ENCODE measurements at places on chromosomes 1 and 21.

DNA sequence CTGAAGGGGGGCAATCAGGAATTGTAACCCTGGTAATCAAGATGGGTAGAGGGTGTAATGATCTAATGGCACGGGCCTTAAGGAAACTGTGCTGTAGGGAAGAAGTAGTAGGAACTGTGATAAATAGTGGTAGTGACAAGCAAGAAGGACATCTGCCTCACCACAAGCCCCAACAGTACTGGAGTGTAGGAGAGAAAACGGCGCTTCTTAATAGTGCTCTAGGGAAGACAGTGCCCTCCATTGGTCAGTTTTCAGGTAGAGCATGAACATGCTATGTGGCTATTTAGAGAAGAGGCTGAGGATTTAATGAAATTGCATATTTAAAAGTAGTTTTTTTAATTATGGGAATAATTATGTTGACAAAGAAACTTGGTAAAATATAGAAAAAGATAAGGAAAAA, 32.2 kb downstream of the SLC30A7 start:
- DNase-seq: no peak

DNA sequence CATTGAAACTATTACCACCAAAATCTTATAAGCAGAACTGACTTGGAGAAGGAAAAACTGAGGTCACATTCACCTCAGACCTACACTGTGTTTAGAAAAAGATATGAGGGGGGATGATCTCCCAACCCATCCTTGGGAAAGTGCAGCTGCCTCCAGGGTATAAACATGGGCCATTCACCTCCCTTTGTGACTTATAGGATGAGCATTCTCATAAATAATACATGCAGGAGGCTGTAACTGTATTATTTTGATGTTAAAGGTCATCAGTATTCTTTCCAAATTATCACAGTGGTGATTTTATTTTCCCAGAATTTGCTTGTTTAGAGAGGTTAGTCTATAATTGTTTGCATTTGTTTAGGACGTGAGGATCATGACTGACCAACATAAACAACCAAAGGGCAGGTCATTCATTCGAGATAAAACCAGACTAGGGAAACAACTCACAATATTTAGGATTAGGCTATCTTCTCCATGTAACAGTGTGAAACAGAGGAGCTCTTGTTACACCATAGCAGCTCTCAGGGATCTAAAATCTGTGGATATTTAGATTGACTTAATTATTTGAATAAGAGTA, 109.2 kb upstream of the NR5A2 start:
- no peak for DNase-seq

- no peak for DNase-seq
These were observed 9.6 kb upstream of the SPEN start for GRCh38 chr1:15837931-15838330.

DNA sequence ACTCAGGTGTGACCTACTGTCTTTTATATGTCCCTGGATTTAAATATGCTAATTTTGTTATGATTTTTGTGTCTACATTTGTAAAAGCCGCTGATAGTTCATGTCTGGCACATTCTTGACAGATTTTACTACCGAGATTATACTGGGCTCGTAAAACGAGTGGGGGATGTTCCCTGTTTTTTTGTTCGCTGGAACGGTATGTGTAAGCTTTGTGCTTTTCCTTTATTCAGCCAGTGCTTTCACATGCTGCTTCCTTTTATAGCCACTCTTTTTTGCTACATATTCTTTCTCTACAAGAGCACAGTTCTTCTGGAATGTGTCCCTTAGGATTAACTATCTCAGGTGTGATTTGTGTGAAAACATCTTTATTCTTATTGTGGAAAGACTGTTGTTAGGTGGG, 46.6 kb downstream of the ADARB1 start:
- DNase-seq: no peak

DNA sequence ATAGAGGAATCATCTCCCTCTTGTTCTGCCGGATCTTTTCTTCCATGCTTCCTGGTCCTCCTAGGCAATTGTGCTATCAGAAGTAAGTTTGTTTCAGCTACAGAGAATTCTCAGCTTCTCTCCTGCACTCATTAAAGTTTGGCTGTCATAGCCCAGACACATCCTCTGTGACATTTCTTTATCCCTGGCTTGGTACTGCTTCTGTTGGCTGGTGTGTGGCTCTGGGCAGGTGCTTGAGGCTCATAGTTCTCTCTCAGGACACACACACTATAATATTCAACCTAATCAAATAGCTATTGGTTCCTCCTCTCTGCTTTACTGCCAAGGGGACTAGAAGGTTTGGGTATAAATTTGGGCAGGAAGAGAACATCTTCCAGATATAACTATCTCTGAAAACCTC, 172.1 kb downstream of the ROR1 start:
- no peak for DNase-seq

DNA sequence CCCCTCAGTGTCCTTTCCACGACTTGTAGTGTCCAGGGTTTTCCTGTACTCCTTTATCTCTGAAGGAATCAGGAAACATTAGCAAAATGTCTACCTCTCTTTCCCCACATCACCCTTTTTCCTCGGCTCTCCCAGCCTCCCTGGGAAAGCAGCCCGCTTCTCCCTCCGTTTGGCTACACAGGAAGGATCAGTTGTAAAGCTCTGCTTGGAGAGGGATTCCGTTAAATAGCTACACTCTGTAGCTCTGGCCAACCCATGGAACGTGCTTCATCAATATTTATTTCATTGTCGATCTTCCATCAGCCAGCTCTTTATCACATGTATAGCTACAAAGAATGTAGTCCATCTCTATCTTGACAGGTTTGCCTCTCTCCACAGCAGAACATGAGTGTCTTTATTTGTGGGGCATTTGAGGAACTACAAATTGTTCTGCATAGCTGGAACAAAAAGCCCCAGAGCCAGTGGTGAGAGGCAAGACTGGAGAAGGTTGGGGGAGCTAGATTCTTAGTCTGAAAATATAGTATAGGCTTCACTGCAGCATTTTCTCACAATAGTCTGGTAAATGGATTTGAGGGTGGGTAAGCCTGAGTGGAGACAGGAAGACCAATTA, 191.8 kb downstream of the SLC35F3 start:
- DNase-seq: no peak

GRCh38 chr1:13892671-13893325, 192.8 kb downstream of the PRDM2 start:
- DNase-seq: no peak

GRCh38 chr1:43034195-43034658, 75.6 kb upstream of the SLC2A1 start:
- DNase-seq: no peak

DNA sequence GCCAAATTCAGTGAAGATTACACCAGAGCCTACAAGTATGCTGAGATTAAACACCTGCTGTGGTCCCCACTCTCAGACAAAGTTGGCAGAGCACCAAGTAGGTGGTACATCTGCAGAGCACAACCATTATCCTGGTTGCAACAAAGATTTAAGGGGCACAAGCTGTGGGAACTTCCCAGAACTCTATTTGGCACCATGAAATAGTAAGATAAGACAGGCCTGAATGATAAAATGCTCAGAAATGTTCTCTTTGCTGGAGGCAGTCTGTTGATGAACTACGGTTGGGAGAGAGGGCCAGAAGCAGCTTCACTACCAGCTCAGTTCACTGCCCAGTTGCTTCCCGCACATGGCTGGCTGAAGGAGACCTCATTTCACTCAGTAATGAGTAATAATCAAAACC, 19.9 kb downstream of the RPL5 start:
- no peak for DNase-seq

GRCh38 chr21:37550618-37551330, 184.2 kb downstream of the DYRK1A start:
- no peak for DNase-seq

DNA sequence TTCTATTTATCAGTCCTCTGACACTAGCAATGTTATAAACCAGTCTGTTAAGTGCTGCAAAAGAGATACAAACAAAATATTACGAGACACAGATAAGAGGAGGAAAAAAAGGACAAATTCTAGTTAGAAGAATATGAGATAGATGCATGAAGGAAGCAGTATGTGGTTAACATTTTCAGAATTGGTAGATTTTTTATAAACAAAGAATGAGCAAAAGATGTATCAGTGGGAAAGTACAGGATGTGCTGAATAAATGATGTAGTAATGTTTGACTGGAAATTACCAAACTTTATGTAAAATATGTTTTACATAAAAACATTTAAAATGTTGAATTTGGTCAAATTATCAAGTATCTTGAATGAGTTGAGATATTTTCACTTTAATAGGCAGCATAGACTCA, 574.2 kb downstream of the NUF2 start:
- DNase-seq: no peak

DNA sequence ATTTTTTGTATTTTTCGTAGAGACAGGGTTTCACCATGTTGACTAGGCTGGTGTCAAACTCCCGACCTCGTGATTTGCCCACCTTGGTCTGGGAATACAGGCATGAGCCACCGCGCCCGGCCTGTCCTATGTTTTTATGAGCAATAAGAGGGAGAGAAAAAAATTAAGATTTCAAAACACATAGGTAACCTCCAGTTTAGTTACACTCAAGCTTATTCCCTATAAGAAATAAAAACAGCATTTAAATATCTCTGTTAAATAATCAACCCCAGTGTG, 7.1 kb downstream of the RSBN1 start:
- no peak for DNase-seq

- no peak for DNase-seq
These were observed 14.5 kb downstream of the BRINP2 start for GRCh38 chr1:177185209-177185608.

GRCh38 chr1:31807273-31808048, 8.4 kb downstream of the SPOCD1 start:
- no peak for DNase-seq

DNA sequence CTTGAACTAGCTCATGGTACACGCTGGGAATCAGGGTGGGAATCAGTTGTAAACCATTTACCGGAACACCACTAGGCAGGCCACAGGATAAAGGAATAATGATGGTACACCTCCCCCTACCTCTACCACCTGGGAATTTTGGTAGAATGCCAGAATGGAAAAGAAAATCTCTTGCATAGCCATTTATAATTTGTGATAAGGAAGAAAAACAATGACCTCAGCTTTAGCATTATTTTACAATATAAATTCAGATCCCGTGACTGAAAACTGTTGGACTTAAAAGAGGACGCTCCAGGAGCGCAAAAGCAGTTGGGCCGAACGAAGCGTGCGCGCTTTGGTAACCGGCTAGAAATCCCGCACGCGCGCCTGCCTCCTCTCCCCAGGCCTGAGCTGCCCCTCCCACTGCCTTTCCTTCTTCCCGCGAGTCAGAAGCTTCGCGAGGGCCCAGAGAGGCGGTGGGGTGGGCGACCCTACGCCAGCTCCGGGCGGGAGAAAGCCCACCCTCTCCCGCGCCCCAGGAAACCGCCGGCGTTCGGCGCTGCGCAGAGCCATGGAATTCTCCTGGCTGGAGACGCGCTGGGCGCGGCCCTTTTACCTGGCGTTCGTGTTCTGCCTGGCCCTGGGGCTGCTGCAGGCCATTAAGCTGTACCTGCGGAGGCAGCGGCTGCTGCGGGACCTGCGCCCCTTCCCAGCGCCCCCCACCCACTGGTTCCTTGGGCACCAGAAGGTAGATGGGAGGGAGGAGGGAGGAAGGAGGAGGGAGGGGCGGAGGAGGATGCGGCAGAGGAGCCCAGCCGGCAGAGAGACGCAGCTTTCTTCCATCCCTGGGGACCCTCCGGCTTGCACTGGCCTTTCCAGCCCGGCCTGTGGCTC, at the start of gene CYP4X1:
Gene CYP4X1 (plus strand): TSS at position 402 of the 873 bp plus-strand sequence. CDS start 149 bp downstream, at position 551.
- DNase-seq: no peak

DNA sequence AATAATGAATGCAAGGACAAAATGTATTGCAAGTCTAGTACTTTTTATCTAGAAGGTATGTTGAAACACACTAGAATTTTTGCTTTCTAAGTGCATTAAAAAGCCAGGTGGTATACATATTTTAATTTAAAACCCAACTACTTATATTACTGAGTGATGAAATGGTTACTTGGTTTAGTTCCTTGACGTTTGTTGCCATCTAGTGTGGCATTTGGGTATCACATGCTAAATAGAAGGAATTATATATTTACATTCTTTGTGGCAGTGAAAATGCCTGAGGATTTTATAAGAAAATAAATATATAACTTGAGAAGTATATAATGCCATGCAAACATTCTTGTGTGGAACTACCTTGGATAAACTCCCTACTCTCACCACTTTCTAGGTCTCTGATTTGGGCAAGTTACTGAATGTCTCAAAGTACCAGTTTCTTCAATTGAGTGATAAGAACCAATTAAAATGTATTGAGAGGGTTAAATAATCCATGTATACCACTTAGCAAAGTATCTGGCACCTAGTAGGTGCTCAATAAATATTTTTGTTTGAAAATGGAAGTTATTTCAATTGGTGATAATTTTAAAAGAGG, 69.6 kb downstream of the SDCCAG8 start:
- DNase-seq: peak; percentile 55

- peak; percentile 80 for DNase-seq
These were observed 837 bp downstream of the STXBP3 start for GRCh38 chr1:108747171-108747850.

DNA sequence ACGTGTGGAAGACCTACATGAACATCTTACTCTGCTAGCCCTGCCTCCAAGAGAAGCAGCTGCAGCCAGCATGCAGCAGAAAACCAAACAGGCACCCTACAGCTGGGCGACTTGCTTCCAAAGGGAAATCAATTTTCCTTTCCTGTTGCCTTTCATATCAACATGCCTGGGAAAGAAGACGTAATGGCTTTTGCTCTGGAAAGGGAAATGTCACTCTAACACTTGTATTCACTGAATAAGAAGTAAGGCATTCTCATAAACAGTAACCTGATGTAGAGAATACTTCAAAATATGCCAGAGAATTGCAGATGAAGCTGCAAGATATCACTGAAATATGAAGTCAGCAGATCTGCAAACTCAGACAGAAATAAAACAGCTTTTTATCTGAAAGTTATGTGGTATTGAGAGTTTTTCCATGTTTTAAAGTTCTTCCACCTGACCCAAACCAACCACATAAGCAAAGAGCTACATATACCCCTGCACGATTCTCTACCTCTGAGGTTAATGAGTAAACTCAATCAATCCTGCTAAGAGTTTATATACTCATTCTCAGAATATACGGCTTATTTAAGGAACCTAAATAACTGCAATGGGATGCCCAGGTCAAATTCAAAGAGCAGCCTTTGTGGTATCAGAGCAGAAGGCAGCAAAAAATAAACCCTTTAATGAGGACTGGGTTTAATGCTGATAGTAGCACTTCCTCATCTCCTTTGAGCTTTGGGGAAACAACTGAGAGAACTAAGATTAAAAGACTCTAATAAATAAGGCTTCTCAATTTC, 150.9 kb downstream of the RERE start:
- no peak for DNase-seq

Measured in CD14-positive monocyte (primary cell).